Inflammatory macrophage treated with lipopolysaccharide for 1 hour (primary cell): ENCODE measurements at places on chromosomes 3 and 15.
A peak's percentile ranks its signal among the peaks of the same experiment; 100 is the strongest.

DNA sequence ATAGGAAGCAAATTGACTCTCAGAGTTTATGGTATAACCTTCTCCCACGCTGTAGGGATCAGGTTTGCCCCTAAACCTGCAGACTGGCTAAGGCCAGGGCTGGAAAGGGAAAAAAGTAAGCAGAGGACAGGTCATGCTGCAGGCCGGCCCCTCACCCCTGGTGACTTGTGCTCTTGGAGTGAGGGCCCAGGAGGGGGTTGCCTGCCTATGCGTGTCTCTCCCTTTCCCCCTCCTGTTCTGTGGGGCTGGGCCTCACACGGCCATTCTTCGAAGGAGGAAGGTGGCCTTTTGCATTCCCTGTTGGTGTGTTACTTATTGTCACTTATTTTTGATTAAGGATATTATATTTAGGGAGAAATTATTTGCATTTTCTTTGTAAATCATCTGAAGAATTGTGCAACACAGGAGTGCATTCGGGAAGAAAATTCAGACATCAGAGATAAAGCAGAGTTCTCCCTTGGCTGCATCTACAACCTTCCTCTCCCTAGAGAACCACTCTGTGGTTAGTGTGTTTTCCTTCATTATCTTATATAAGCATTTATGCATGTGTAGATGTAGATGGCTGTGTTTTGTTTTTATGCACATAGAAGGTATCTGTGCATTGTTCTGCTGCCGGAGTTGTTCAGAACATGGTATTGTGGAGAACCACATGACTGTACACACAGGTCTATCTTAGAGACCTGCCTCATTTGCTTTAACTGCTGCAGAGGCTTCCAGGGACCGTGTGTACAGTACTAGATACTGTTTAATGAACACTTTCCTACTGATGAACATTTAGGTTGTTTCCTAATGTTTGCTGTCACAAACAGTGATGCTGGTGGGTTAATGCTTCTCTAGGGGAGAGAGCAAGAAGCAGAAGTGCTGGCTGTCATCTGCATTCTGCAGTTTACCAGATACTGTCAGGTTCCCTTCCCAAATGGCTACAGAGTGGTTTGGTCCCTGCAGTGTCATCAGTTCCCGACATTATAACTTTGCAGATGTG, 133.5 kb downstream of the APBA2 start:
- DNase-seq: no peak

GRCh38 chr15:93505506-93505905, 416.5 kb upstream of the RGMA start:
- DNase-seq: no peak

DNA sequence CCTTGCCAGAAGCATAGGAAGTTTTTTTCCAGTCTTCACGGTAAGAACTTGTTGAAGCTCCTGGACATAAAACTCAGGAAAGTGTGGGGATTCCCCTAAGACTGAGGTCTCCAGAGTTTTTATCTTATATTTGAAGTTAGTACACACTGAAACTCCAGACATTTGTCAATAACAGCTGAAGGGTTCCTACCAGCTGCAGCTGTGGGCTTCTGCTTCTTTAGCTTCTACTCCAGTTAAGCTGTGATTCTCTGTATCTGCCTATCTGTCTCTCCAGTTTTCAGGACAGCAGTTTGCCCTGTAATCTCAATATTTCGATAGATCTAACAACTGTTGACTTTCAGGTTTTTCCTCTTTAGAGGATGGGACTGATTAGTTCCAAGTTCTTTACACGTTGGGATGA, 966.0 kb upstream of the SEMA6D start:
- no peak for DNase-seq

DNA sequence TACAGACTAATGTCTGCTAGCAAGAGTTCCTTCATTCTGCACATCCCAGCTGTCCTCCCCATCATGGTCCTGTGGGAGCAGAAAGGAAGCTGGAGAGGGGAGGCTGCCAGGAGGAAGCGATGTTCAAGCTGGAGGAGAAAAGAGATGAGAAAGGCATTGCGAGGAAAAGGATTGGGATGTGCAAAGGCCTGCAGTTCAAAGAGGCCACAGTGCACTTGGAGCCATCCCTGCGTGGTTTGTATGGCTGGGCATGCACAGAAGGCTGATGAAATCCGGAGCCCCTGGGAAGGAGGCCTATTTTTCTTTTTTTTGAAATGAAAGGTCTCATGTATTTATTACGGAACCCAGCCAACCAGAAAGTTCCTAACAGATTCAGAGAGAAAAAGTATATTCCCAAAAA, 22.8 kb downstream of the AMOTL2 start:
- no peak for DNase-seq

DNA sequence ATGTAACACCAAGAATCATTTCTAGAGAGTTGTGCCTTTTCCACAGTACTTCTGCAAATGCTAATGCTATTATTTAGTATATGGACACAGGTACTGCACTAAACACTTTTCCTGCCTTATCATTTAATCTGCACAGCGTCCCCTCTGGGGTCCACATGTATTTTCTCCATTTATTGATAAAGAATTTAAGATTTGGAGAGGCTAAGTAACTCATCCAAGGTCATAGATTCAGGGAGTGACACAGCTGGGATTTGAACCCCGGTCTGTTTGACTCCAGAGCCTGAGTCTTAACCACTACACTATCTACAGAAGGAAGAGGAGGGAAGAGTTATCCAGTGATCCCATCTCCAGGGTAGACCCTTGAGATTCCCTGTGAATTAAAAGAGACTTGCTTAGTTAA, 24.9 kb upstream of the TPRG1 start:
- DNase-seq: no peak

DNA sequence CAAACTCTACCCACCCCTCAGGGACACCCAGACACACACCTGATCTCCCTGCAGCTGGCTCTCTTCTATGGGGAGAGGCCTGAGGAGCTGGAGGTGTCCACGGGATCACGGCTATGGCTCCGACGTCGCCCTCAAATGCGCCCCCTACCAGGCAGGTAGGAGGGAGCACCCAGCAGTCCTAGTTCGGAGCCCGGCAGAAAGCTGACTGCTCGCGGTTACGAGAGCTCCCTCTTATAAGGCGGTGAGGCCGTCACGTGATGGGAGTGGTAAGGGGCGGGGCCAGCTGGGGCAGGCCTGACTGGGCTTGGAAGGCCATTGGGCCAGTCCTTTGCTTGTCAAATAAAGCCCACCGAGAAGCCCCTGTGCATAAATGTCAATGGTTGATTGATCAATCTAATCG, at the start of gene PRR20G:
Gene PRR20G, minus strand, starts transcription at position 207 of the 400 bp plus-strand sequence. CDS start 681 bp downstream, outside the sequence.
- DNase-seq: no peak

GRCh38 chr3:15989419-15989818, 185.1 kb upstream of the GALNT15 start:
- no peak for DNase-seq

- DNase-seq: no peak
These were observed 150.2 kb downstream of the DNAJB8 start for GRCh38 chr3:128316481-128316891.

- no peak for DNase-seq
These were observed 73.8 kb downstream of the RPLP1 start for GRCh38 chr15:69526081-69527061.

- no peak for DNase-seq
These were observed 2.4 kb downstream of the MB21D2 start for GRCh38 chr3:192915304-192915703.

- no peak for DNase-seq
These were observed 77.4 kb upstream of the XCR1 start for GRCh38 chr3:46104706-46105105.

GRCh38 chr3:145849115-145849514, 311.9 kb downstream of the PLOD2 start:
- no peak for DNase-seq

- no peak for DNase-seq
These were observed 35.2 kb upstream of the SPPL2A start for GRCh38 chr15:50800715-50801114.

GRCh38 chr3:120561251-120562045, 34.7 kb upstream of the NDUFB4 start:
- DNase-seq: peak; percentile 83

DNA sequence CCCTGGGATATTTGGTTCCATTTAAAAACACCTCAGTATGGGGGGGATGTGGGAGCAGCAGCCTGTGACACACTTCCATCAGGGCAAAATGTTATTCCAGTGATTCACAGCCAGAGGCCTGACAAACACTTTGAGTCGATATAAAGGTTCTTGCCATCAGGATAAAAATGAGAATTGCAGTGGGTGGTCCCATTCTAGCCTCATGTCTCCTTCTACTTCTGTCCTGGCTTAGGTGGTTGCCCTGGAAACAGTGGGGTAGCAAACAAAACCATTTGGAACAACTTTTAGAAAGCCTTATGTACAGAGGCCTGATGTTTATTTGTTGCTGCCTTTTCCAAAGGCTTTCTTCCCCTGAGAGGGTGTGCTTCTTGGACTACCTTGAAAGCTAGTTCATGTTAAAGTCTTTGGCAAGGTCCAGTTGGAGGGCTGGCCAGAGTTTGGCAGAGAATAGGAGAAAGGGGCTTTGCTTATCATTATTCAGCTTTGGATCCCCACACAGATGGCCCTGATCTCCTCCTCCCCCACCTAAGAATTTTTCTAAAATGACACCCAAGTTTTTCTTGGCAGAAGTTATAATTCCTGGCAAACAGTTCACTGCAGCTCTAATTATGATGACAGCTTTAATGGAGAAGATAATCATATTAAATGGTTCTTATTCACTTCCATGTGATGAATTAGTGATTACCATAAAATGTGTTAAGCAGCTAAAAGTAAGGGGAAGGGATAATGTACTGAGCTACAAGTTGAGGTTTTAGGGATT, 84.2 kb upstream of the ZNF280D start:
- DNase-seq: no peak

DNA sequence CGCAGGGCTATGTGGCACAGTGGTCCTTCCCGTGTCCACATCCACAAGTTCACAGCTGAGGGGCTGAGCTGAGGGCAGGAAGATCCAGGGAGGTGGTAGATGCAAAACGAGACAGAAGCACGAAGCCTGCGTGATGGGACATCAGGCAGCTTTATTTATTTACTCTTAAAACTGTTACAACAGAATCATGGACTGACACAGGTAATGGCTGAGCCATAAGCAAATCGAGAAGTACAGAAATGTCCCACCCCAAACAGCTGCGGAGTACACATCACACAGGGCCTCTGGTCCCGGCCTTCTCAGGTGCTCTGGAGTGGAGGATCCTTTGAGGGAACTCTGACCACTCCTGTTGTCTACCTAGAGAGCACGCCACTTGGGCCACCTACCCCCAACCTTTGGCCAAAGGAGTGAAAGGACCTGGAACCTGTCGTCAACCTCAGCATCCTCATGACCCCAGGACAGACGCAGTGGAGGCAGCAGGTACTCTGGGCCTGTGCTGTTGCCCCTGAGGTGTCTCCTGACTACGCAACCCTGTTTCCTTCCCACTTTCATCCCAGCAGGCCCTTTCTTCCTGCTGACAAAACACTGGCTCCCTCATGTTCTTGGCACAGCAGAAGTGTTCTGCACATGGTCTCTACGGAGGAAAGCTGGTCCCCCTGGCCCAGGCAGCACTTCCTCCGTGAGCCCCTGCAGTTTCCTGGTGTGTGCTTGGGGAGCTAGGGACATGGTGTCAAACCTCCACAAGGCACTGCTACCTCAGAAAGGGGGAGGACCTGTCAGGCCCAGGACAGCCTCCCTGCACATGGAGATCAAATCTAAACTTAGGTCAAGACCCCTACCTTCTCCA, 47.8 kb downstream of the DHX30 start:
- DNase-seq: no peak

DNA sequence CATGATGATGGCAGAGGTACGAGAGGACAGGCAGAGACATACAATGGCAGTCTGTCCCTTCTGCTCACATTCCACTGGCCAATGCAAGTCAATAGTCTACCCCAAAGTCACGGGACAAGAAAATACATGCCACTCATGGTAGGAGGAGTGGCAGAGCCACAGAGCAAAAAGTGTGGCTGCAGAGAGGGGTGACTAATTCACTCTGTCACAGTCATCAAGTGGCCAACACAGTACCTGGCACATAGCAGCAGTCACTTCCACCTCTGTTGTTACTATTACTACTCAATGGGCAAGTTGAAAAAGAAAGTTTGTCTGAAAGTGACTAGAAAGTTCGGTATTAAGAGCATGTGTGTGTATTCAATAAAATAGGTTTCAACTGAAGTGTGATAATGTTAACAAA, 91.4 kb downstream of the SMAD3 start:
- DNase-seq: no peak

- no peak for DNase-seq
These were observed 102.5 kb downstream of the CHRNA7 start for GRCh38 chr15:32132859-32133258.

- DNase-seq: no peak
These were observed 45.4 kb downstream of the LIPC start for GRCh38 chr15:58477170-58477569.

DNA sequence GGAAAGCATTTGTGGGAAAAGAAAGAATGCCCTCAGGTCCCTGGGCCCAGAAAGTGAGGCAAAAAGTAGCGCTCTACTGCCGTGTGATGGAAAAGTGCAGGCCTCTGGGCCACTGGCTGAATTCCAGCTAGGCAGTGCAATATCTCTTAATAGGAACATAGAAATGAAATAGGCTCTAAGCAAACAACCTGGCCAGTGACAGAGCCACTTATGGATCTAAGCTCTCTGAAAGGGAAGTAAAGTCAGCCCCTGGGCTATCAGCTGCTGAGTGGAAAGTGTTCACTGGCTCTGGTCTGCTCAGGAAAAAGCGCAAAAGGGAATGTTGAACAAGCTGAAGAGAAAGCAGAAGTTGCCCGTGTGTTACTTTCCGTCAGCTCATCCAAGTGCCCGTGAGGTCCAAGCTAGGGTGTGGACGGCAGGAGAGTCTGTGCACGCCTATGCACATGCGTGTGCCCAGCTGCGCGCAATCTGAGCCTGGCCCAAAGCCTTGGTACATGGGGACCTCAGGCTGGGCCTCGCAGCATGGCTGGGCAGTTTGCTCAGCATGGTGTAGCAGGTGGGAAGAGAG, 74.0 kb upstream of the RAD18 start:
- peak; percentile 28 for DNase-seq

DNA sequence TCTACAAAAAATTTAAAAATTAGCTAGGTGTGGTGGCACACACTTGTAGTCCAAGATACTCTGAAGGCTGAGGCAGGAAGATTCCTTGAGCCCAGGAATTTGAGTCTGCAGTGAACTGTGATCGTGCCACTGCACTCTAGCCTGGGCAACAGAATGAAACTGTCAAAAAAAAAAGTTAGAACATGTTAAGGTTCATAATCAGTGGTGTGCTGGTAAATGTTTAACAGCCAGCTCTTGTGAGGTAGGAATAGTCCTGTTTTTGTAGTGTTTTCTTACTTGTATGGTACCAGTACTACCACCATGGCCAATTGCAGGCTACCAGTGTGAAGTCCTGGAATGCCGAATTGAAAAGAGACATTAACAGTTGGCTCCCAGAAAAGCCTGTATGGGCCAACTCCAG, 50.7 kb downstream of the ATG7 start:
- no peak for DNase-seq

DNA sequence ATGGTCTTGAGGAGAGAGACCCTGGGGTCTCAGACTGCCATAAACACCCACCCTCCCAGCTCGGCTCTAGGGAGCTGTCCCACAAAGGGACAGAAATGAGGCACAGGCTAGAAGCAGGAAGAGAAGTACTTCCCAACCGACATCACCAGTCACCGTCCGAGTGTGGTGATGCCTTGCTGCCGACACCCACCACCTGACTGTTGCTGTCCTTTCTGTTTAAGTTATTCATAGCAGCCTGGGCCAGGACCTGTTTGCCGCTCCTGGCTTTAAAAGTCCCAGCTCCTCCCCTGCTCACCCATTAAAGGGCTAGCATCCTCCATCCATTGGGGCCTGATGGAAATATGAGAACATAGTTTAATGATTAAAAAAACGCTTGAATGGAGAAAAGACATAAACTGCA, 13.2 kb upstream of the SPG11 start:
- no peak for DNase-seq
